Body of pancreas (tissue), 4 donors: ENCODE measurements at places on chromosomes 2 and 18. TPM values are rescaled to one million over a fixed set of nuclear protein-coding genes. Genes with fewer than 3 reads are reported as not detected.

GRCh38 chr2:1605102-1606045 is 138.9 kb downstream of the PXDN start:
- H3K4me1 ChIP-seq = no peaks in the 10 kb centered on the region
- H3K27ac ChIP-seq = no peak overlapping the region
- no peak for DNase-seq
- H3K4me3 ChIP-seq = no peak overlapping the region

DNA sequence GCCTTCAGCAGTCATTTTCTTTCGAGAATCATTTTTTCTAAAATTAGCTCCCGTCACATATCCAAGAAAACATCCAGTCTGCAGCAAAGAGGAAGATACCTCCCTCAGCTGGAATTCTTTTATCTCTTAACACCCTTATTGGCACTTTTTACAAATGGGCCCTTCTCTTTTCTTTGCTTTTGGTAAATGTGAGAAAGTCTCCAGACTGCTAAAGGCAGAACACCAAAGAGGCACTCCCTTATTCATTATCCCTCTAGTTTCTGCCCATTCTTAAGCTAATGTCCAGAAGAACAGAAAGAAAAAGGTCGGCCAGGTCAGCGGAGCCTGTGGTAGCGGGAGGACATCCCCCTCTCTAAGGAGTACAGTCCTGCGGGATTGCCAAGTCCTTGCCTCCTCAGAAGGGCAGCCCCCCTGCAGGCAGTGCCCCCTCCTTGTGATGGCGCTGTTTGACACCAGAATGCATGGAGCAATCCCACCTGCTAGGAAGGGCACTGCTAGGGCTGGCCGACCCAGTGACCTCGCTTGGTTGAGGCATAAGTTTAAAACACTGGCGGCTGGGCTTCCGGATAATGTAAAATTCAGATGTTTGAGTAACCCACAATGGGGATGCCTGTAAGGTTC is 34.0 kb downstream of the ST6GAL2 start:
- no peak for DNase-seq
- no peaks in the 10 kb centered on the region for H3K4me1 ChIP-seq
- H3K27me3 ChIP-seq = no peaks in the 10 kb centered on the region
- H3K36me3 ChIP-seq = no peaks in the 10 kb centered on the region
- H3K27ac ChIP-seq = no peak overlapping the region

DNA sequence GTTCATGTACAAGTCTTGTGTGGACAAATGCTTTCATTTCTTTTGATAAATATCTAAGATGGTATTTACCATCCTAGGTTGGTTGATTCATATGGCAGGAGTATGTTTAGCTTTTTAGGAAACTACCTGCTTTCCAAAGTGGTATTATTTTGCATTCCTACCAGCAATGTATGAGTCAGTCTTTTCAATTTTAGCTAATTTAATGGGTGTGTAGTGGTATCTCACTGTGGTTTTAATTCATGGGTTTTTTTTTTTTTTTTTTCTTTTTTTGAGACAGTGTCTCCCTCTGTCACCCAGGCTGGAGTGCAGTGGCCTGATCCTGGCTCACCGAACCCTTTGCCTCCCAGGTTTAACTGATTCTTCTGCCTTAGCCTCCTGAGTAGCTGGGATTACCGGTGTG is 4.2 kb downstream of the ZNF512 start:
- peaks cover 23% of the 10 kb centered on the region for H3K4me1 ChIP-seq
- no peaks in the 10 kb centered on the region for H3K36me3 ChIP-seq
- H3K27me3 ChIP-seq = no peaks in the 10 kb centered on the region
- H3K27ac ChIP-seq = no peak overlapping the region

GRCh38 chr2:137964066-137964858 is at the start of gene HNMT:
TSS of gene HNMT (plus strand) at chr2:137964473. CDS start at chr2:137964492, 19 bp downstream.
- H3K4me1 ChIP-seq = peaks cover 30% of the 10 kb centered on the region
- H3K4me3 ChIP-seq = peak within 1 kb of the TSS; percentile 21
- H3K27me3 ChIP-seq = no peaks in the 10 kb centered on the region

DNA sequence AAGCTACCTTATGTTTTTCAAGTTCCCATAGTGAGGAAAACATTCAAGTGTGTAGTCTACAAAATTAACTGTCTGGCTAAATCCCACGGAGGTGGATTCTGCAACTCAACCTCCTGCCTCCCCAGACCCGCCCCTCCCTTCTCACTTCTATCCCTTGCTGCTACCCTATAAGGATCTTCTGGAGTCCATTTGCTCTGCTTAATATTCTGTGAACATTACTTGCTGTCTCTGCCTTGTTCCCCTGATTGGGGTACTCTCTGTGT is 163.2 kb downstream of the KCNE4 start:
- no peaks in the 10 kb centered on the region for H3K27me3 ChIP-seq
- no peak for DNase-seq
- H3K4me3 ChIP-seq = no peak overlapping the region
- peaks cover 16% of the 10 kb centered on the region for H3K4me1 ChIP-seq

Gene HAAO
- total RNA-seq = 30.9 TPM

Gene FLACC1
- total RNA-seq = 2.3 TPM

- no peak for DNase-seq
- no peaks in the 10 kb centered on the region for H3K36me3 ChIP-seq
- peaks cover 12% of the 10 kb centered on the region for H3K4me1 ChIP-seq
- H3K27ac ChIP-seq = no peak overlapping the region
- no peak overlapping the region for H3K4me3 ChIP-seq
- H3K27me3 ChIP-seq = no peaks in the 10 kb centered on the region
Measured at GRCh38 chr2:130347220-130347925, 4.7 kb downstream of the IMP4 start.

DNA sequence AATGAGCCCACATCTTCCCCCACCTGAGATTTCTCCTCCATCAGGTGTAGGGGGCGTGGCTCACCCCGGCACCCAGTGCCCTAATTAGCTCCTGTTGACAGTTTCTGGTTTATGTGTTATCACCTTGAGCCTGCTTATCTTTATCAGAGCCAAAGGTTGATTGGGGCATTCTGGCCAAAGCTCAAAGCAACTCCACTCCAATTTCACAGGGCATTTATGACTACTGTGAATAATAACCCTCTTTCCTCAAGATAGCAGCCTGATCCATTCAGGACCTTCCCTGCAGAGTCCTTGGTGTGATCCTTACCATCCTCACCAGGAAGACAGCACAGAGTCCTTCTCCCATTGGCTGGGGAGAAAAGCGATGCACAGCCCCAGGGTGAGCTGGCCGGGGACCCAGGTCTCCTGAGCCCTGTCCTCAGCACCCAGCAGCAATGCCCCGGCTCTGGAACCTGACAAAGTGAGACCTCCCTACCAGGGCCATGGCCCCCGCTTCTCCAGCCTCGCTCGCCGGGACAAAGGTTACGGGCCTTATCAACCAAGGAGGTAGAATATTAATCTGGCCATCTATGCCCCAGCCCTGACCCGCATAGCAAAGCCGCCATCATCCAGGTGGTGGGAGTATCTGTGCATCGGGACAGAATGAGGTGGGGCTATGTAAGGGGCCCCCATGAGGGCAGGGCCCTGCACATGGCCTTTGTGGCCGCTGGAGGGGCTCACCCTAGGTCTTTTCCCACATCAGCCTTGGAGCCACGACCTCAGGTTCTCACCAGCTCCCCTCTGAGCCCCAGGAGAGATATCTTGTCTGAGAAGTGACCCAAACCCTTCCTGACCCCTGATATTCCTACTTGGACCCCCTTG is 64.5 kb downstream of the ZFP36L2 start:
- no peak overlapping the region for H3K27ac ChIP-seq
- DNase-seq = peak; percentile 57
- H3K36me3 ChIP-seq = no peaks in the 10 kb centered on the region
- no peak overlapping the region for H3K4me3 ChIP-seq

DNA sequence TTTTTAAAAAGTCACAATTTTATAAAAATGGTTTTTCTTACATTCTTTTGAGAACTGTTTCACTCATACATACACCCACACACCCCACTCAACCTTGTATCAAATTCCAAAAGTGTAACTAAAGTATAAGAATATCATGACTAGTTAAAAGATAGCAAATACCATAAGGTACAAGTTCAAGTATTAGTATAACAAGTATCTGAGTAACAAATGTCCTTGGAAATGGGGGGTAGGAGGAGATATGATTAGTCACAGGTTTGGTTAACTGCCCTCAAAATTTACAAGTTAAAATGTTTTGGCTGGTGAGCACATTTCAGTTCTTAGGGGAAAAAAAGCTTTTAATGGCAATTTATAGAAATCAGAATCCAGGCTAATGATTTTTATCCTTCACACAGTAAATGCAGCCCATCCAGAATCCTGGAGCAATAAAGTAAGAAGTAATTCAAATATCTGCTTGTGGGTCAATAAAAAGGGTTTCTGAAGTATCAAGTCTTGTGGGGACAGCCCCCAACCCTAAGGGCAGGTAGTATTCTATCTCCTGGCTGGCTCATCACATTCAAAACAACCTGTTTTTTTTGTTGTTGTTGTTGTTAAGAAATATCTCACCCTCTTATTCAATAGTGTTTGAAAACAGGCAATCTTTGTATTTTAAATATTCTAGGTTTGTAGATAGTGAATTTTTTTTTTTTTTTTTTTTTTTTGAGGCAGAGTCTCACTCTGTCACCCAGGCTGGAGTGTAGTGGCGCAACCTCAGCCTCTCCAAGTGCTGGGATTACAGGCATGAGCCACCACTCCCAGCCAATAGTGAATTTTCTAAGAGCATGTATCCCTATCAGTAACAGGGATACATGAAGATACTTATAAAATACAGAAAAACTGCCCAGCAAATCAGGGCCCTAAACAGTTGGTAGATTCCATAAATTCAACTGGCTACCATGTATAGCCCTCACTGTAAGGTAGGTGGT is 14.5 kb downstream of the IAH1 start:
- no peaks in the 10 kb centered on the region for H3K36me3 ChIP-seq
- no peak overlapping the region for H3K4me3 ChIP-seq
- no peaks in the 10 kb centered on the region for H3K27me3 ChIP-seq
- H3K27ac ChIP-seq = peak overlapping the region; percentile 16
- DNase-seq = no peak

DNA sequence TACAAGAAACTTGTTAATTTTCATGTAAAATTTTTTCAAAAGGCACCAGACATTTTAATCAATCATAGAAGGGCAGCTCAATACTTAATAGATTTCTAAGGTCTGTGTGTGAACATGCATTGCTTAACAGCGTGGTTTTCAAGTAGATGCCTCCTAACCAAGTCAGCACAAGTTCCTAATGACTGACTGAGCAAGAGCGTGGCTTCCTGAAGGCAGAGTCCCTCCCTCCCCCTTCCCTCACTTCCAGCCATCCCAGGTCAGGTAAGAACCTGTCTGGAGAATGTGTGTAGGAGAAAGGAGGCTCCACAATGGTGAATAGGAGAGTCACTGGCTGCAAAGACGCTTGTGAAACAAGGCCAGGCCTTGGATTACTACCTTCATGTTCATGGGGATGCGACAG is 33.5 kb upstream of the DAPL1 start:
- no peaks in the 10 kb centered on the region for H3K27me3 ChIP-seq
- H3K27ac ChIP-seq = no peak overlapping the region
- DNase-seq = no peak

GRCh38 chr2:37201208-37201607 is 4.9 kb downstream of the CEBPZOS start:
- H3K36me3 ChIP-seq = no peaks in the 10 kb centered on the region
- H3K4me3 ChIP-seq = no peak overlapping the region
- no peak overlapping the region for H3K27ac ChIP-seq
- H3K27me3 ChIP-seq = no peaks in the 10 kb centered on the region
- H3K4me1 ChIP-seq = peaks cover 13% of the 10 kb centered on the region
- no peak for DNase-seq

Gene LINC00305
- total RNA-seq = not detected

DNA sequence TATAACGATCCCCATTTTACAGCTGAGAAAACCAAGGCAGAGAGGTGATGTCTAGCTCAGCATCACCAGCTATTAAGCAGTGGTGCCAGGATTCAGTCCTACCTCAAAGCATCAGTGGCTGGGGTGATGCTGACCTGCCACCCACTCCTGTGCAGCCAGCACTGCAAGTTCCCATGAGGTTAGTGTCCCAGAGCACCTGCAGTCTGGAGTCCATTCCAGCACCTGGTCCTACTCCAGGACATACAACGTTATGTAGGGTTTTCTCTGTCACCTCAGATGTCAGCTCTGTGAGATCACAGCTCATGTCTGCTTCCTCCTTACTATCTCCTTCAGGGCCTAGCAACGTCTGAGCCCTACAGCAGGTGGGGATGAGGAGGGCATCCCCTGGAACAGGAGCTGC is 328.0 kb upstream of the HS6ST1 start:
- no peaks in the 10 kb centered on the region for H3K36me3 ChIP-seq
- no peak overlapping the region for H3K27ac ChIP-seq

- H3K36me3 ChIP-seq = no peaks in the 10 kb centered on the region
- H3K4me1 ChIP-seq = peaks cover 5% of the 10 kb centered on the region
- DNase-seq = no peak
- no peak overlapping the region for H3K4me3 ChIP-seq
- no peaks in the 10 kb centered on the region for H3K27me3 ChIP-seq
Measured at GRCh38 chr2:127084611-127085316, 22.2 kb downstream of the BIN1 start.

Gene PTH2R
- not detected for total RNA-seq

GRCh38 chr18:78611201-78611800 is 368.3 kb upstream of the SALL3 start:
- H3K36me3 ChIP-seq = no peaks in the 10 kb centered on the region
- DNase-seq = no peak
- H3K4me1 ChIP-seq = no peaks in the 10 kb centered on the region

DNA sequence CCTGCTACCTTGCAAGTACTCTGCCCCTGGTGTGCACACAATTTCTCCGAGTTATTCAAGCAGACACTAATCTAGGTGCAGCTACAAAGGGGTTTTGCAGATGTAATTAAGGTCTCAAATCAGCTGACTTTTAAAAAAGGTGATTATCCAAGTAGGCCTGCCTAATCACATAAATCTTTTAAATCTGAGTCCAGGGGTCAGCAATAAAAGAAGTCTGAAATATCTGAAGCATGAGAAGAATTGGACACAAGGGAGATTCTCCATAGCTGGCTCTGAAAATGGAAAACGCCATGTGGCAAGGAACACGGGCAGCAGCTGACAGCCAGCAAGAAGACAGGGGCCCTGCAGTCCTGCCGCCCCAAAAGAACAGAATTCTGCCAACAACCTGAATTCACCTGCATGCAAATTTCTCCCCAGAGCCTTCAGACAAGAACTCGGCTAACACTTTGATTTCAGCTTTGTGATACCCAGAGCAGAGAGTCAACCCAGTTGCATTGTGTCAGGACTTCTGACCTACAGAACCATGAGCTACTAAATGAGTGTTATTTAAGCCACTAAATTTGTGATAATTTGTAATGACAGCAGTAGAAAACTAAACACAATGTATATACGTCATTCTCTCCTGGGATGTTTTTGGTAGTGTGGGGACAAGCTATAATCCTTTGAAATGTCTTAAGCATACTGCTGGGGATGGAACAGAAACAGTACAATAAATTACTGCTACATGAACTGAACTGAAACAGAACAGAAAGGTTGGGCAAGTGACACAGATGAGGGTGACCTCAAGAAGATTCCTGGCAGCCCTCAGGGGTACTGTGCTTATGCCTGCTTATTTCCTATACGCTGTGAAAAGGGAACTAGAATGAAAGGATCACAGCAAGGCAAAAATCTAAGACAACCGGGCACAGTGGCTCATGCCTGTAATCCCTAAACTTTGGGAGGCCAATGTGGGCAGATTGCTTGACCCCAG is 3.2 kb downstream of the INO80C start:
- no peak overlapping the region for H3K4me3 ChIP-seq
- no peaks in the 10 kb centered on the region for H3K36me3 ChIP-seq
- H3K27me3 ChIP-seq = no peaks in the 10 kb centered on the region
- no peak overlapping the region for H3K27ac ChIP-seq
- DNase-seq = no peak
